Pulmonary artery endothelial cell (primary cell): ENCODE measurements at places on chromosomes 5 and 9. TPM values are rescaled to one million over a fixed set of nuclear protein-coding genes. Genes with fewer than 3 reads are reported as not detected.

- no peak for DNase-seq
Observed at GRCh38 chr5:19660679-19661078, 327.3 kb downstream of the CDH18 start.

GRCh38 chr9:130870491-130871381 lies 25.9 kb downstream of the QRFP start:
- DNase-seq: no peak

- no peak for DNase-seq
Observed at GRCh38 chr5:159061834-159062474, 37.8 kb downstream of the EBF1 start.

Gene ZNF367
- 10.0 and 16.8 TPM in 2 replicates for total RNA-seq

GRCh38 chr9:117392992-117393391 lies 21.9 kb downstream of the ASTN2 start:
- DNase-seq: no peak

- no peak for DNase-seq
Observed at GRCh38 chr9:124272118-124272517, 14.4 kb downstream of the NEK6 start.

Gene CDX1
- not detected in 2 replicates for total RNA-seq

- DNase-seq: no peak
Observed at GRCh38 chr9:105206821-105207699, 37.4 kb upstream of the SLC44A1 start.

DNA sequence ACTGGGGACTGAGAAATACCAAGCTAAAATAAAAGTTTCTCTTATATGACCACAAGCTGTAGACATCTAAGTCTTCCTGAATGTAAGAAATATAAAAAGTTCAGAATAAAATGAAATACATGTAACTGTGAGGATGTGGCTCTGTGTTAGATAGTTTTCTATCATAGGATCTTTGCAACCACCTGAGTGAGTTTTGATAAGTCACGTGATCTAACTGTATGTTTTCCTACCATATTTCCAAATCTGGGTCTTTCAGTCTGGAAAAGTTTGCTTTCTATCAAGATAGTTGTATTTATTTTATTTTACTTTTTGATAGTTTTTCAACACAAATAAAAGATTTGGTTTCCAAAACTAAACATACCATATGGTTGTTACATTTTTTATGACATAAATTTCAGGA lies 1905.8 kb upstream of the ACO1 start:
- DNase-seq: no peak

DNA sequence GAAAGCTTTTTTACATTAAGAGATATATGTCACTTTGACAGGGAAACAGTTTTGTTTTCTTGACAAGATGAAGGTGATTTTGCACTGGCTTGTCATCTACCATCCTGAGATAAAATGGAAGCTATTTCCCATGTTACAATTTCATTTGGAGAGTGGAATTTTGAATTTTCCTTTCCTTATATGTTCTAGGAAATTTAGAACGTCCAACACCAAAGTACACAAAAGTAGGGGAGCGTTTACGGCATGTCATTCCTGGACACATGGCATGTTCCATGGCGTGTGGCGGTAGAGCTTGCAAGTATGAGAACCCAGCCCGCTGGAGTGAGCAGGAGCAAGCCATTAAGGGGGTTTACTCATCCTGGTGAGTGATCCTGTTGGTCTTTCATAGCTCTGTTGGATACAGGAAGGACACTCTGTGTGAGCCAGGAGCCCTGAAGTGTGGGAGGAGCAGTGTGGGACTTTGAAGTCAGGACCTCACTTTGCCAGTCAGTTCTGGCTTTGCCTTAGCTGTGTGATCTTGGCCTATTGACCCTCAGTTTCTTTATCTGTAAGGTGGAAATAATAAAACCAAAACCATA lies 887 bp downstream of the PTPDC1 start:
- DNase-seq: no peak

DNA sequence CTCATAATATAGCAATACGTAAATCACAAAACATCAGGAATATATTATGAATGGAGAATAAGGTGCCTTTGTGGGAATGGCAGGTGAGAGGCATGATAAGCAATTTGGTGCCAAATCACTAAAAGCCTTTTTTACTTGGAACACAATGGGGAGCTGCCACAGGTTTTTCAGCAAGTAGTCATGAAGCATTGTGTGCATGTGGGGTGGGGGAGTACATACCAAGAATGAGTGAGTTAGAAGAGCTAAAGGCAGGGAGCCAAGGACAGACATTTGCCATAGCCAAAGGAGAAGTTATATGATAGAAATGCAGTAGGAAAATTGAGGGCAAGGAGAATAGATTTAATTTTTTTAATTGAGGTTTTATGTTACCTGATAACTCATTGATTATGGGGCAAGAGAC lies 445.0 kb upstream of the SMC2 start:
- DNase-seq: no peak

DNA sequence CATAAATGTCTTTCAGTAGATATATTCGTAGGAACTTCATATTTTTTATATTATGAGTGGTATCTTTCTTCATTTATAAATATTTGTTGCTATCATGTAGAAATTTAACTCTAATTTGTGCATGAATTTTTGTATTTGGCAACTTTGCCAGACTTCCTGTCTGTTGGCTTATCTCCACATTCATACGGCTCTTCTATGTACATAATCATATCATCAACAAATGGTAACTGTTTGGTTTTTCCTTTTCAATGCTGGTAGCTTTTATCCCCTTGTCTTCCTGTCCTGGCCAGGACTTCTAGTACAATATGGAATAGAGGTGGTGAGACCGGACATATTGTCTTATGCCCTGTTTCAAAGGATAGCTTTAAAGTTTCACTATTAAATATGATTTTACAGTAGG lies 132.3 kb upstream of the COL5A1 start:
- DNase-seq: no peak
